ENCODE measurements at places on chromosomes 1 and 21.
A peak's percentile ranks its signal among the peaks of the same experiment; 100 is the strongest.

GRCh38 chr1:228152097-228152917 is 2.6 kb downstream of the GJC2 start:
- DNase-seq = no peak

- DNase-seq = no peak
Measured at GRCh38 chr1:53984726-53985125, 33.3 kb downstream of the LDLRAD1 start.

DNA sequence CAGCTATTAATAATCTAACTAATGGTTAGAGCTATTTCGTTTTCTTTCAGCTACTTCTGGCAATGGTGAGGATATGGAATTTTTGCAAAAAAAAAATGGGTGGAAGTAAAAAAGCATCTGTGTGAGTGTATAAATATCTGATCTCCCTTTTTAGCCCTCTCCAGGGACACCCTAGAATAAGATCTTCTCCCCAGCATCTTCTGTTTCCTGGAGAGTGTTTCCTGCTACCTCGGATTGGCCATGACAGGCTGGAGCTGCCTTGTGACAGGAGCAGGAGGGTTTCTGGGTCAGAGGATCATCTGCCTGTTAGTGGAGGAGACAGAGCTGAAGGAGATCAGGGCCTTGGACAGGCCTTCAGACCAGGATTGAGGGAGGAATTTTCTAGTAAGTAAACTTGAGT is 23.8 kb downstream of the HSD3B2 start:
- no peak for DNase-seq

DNA sequence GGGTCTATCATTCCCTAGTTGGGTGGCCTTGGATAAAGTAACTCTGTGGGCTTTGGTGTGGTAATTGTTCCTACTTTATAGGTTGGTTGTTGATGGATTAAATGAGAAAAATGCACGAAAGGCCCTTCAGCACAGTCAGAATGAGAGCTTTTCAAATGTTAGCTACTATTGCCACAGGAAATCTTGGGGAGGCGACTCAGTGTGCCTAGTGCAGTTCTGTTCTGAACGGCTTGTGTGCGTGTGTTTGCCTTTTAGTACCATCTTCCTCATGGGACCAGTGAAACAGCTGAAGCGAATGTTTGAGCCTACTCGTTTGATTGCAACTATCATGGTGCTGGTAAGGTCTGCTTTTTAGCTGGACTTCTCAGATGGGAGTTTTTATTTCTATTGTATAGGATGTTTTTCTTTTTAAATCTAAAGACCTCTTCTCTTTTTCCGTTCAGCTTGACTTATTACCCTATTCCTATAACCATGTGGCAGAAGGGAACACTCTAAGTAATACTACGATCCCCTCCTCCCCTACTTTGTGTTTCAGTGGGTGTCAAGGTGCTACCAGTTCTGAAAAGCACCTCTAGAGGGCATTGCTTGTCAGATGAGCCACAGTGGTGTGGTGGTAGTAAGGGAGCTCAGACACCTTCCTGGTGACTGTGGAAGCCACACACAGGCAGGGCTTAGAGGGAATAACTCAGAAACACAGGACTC is 9.2 kb downstream of the SFT2D2 start:
- peak; percentile 64 for DNase-seq

- no peak for DNase-seq
Measured at GRCh38 chr1:102420034-102420433, 423.3 kb upstream of the OLFM3 start.

DNA sequence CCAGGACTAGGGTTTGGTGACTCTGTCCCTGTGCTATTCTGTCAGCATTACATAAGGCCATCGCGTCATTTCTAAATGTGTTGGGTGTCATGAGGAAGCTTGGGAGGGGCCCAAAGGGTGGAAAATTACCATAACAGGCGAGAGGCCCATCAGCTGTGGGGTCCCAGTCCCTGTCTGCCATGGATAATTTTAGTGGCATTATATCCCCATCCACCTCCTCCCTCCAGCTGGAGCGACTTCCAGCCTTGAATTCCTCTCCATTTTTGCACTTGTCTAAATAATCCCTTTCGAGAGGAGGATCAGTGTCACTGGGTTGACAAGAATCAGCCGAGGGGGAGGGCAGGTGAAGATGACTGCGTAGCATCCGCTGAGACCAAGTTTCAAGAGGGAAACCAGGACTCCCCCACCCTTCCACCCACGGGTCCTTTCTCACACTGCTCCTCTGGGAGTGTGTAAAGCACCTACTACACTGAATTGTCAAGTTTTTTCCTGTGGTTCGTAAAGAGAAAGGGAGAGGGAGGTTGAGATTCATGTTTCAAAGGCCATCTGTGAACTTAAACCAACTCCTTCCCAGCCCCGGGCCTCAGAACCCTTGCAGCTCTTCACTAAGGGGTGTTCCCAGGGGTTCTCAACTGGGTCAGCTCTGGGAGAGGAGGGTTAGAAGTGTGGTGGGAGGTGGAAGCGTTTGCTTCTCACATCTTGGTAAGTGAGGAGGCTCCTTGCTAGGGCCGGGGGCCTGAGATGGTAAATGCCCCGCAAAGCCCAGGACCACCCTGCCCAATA is 29.2 kb downstream of the VASH2 start:
- no peak for DNase-seq

DNA sequence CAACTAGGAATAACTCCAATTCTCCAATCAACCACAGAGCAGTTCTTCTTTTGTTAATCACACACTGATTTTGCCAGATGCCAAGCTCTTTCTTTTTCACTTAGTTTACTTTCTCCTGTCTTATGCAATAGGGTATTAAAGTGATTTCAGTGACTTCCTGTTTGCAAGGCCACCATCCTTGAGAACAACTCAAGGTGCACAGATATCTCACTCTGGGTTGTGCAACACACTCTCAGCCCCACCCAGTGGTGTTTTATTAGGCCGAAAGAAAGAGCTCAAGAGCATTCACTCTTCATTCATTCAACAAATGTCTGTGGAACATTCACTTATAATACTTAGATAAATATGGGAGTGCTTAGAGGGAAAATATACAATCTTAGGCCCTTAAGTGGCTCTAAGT is 352.5 kb downstream of the ZNF326 start:
- DNase-seq = no peak

GRCh38 chr1:205922806-205923205 is 20.4 kb downstream of the SLC26A9 start:
- no peak for DNase-seq

GRCh38 chr1:154953611-154954038 is 2.3 kb downstream of the PBXIP1 start:
- DNase-seq = no peak

DNA sequence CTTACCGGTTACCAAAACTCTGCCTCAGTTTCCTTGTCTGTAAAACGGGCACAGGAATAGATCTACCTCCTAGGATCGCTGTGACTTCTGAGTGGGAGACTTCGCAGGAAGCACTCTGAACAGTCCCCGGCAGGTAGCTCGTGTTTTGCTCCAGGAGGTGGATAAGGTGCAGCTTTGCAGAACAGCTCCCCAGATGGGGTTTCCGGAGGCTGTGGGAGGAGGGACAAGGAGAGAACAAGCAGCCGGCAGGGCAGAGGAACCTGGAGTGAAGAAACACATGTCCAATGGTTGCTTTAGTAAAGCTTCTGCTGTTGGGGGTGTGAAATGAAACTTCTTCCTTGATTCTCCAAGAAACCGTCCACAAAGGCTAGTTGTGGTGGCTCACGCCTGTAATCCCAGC is 95.5 kb upstream of the TARDBP start:
- DNase-seq = no peak

DNA sequence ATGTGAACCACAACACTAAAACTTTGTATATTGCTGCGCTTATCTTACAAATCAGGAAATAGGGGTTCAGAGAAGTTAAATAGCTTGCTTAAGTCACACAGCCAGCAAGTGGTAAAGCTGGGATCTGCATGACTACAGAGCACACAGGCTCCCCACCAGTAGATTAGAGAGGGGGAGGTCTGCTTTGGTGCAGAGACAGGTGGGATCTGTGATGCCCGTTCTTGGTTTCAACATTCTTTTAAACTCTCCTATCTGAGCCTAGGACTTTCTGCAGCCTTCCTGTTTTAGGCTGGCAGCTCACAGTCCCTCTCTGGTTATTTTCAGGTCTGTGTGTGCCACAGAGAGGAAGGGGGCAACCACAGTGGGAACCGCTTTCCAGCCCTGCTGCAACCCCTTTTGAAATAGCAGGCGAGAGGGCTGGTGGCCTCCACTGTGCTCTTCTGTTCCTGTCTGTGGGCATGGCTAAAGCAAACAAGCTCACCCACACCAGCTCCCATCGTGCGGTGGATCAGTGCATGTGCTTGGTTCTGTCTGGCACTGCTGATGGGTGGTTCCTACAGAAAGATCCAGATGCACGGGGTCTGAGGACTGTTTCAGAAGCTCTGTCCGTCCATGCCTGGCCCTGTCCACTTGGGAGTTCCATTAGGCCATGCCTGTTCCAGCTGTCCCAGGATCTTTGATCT is 1.7 kb upstream of the IL6R start:
- DNase-seq = no peak

DNA sequence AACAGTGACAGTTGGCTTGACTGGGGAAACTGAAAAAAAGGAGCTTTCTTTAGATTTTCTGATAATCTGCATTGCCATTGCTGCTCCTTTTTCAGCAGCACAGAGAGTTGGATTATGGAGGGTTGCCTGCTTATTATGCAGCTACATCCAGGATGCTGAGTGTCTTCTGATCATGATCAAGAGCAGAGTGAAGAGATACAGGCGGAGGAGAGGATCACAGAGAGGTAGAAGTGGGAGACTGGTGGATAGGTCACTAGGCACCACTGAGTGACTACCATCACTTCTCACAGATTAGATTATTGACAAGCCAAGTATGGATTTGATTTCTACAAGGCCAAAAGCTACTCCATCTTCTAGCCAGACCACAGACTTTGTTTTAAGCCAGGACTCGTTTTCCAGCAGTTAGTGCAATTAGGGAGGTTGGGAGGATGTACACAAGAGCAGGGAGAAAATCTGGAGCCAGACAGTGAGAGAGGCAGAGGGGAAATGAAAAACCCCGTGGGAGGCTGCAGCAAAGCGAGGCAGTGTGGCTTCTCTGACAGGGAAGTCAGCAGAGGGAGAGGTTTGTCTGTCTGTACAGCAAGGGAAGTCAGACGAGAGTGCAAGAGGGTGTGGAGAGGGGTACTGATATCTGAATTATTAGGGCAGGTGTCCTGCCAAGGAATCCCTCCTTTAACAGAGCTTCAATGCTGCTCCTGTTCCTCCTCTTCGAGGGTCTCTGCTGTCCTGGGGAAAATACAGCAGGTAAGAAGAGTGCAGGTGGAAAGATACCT is at the start of gene CD1E:
Gene CD1E (plus strand): TSS at position 592 of the 773 bp plus-strand sequence. CDS start 95 bp downstream, at position 687.
- DNase-seq = no peak

- DNase-seq = no peak
Measured at GRCh38 chr1:226606311-226607267, 58.0 kb downstream of the STUM start.

- DNase-seq = no peak
Measured at GRCh38 chr1:98386675-98387440, 274.7 kb upstream of the SNX7 start.

DNA sequence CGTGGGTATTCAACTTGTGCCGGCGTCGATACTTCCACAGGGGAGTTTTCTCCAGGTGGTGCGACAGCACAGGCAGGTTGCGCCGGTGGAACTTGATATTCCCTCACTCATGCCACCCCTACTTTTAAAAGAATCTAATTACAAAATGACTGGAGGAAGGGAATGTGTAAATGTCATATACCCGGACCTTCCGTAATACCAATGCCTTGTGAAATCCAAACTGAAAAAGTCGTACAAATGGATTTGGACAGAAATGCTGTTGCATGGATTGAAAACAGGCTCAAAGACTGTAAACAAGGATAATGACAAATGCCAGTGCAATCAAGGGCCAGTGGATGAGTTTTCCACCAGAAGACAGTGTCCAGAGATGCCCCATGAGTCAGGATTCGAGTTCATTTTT is 235.3 kb upstream of the USP25 start:
- no peak for DNase-seq

DNA sequence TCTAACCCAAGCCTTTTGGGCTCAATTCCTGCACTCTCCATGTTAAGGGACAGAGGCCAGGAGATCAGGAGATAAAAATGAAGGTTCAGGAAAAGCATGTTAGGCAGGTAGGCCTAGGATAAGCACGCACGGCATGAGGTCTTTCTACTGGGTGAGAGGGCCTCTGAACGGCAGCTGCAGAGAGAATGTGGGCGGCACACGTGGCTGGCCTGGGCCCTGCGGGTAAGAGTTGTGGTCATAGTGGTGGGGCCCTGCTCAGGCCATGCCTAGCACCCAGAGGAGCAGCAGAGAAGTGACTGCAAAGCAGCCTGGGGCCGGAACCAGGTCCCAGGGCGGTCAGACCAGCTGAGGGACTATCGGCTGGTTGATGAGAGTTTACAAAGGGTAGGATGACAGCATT is 7.5 kb upstream of the FOXO6 start:
- DNase-seq = no peak

GRCh38 chr1:116002781-116003420 is 26.6 kb downstream of the SLC22A15 start:
- DNase-seq = no peak

GRCh38 chr1:80003250-80003649 is 996.7 kb upstream of the ADGRL4 start:
- DNase-seq = no peak

DNA sequence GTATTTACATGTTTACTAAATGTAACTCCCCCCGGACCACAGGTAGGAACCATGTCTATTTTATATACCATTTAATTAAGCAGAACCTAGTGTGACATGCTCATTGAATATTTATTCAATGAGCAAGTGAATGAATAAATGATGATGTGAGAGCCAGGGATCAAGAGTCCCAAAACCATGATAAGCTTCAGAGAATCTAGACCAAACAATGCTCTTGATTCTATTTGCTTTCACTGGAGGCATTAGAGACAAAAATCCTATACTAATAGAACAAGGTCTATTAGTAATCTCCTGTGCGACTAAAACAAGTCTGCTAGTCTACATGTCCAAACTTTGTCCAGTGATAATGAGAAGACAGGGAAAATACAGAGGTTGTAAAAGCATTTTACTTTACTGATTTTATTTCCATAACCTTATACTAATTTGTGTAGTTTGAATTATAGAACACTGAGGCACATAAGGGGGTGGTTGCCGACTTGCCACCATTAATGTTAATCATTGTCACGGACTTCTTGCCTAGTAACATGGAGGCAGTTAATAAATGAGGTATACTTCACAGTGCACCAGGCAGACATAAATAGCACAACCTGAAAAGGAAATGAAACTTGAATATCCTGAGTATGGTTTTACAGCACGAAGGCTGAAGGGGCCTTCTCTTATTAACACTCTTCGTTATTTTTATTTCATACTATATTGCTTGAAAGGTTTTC is 69.8 kb downstream of the TBX15 start:
- no peak for DNase-seq

DNA sequence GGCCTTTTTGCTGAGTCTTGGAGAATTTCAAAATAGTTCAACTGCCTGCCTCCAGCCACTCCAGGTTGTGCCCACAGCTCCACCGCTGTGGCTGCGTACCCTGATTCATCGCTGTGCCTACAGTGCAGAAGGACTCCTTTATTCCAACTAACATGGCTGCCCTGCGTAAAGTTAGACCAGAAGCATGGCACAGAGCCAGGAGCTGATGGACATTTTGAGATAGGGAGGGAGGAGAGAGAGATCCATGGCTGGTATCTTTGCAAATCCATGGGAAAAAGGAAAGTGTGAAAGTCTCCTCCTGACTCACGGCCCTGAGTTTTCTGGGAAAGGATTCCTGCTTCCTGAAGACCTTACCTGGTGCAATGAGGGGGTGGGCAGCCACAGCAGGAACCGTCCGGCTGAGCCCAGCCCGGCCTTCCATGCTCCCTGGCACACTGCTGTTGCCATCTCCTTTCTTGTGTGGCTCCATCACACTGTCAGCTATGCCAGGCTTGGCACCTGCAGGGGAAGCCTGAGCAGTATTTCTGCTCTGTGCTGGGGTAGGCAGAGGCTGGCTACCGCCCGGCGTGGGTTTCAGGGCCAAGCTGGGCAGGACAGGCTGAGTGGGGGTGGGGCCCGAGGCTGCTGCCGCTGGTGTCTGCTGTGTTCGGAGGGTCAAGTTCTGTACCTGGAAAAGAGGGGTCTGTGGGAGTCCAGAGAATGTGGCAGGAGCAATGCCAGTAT is 46.0 kb upstream of the A3GALT2 start:
- DNase-seq = no peak
